ENCODE measurements at places on chromosomes 2 and 18. TPM values are rescaled to one million over a fixed set of nuclear protein-coding genes. Genes with fewer than 3 reads are reported as not detected.

Gene UGT1A4
- total RNA-seq: not detected

Gene ZSWIM2
- total RNA-seq: not detected

GRCh38 chr2:118094503-118094902 lies 6.2 kb downstream of the INSIG2 start:
- peaks cover 3% of the 10 kb centered on the region for H3K36me3 ChIP-seq
- H3K27ac ChIP-seq: no peak overlapping the region
- DNase-seq: no peak
- H3K4me1 ChIP-seq: no peaks in the 10 kb centered on the region
- H3K27me3 ChIP-seq: no peaks in the 10 kb centered on the region

DNA sequence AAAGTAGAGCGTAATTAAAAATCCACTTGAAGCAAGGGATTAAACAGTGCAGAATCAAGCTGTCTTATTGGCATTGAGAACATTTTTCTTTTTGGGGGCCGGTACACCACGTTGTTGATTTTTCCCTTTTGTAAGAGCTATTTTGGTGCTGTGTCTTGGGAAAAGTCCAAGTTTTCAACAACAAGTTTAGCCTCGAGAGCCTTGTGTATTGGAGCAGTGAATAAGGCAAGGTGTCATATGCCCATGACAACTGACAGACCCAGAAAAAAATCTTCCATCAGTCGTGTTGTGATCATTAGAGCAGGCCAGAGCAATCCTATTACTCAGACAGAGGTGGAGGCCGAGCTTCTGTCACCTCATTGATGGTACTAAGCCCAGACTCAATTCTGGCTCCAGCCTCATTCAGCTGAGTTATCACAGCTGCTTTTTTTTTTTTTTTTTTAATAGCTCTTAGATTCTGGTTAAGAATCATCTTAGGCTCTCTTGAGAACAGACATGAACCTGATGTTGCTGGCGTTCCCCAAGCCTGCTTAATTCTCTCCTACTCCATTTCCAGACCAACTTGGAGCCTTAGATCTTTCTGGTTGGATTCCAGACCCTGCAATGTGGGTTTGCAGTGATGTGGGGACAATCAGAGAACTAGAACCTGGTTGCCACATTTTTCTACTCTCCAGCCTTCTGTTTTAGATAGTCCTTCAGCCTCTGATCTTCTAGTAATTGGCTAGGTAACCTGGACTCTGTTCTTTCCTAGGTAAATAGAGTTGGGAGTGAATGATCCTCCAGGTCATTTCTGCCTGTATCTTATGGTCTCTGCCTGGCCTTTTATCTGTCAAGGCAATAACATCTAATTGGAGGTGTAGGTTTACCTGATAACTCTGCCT lies 43.1 kb downstream of the MOGAT1 start:
- H3K4me3 ChIP-seq: no peak overlapping the region
- H3K36me3 ChIP-seq: peaks cover 3% of the 10 kb centered on the region
- H3K27ac ChIP-seq: no peak overlapping the region
- no peak for DNase-seq
- H3K27me3 ChIP-seq: no peaks in the 10 kb centered on the region

Gene ANKRD12
- total RNA-seq: 38.9 TPM

Gene FSIP2
- 1.8 TPM for total RNA-seq

GRCh38 chr18:2204736-2205135 lies 366.6 kb downstream of the METTL4 start:
- H3K36me3 ChIP-seq: no peaks in the 10 kb centered on the region
- H3K4me1 ChIP-seq: no peaks in the 10 kb centered on the region
- no peak for DNase-seq
- H3K4me3 ChIP-seq: no peak overlapping the region
- H3K27ac ChIP-seq: no peak overlapping the region
- H3K27me3 ChIP-seq: no peaks in the 10 kb centered on the region

GRCh38 chr2:175005733-175006264 lies 618 bp upstream of the CHN1 start:
- H3K27me3 ChIP-seq: no peaks in the 10 kb centered on the region
- peak overlapping the region; percentile 92 for H3K4me3 ChIP-seq
- DNase-seq: no peak
- peaks cover 1% of the 10 kb centered on the region for H3K36me3 ChIP-seq

DNA sequence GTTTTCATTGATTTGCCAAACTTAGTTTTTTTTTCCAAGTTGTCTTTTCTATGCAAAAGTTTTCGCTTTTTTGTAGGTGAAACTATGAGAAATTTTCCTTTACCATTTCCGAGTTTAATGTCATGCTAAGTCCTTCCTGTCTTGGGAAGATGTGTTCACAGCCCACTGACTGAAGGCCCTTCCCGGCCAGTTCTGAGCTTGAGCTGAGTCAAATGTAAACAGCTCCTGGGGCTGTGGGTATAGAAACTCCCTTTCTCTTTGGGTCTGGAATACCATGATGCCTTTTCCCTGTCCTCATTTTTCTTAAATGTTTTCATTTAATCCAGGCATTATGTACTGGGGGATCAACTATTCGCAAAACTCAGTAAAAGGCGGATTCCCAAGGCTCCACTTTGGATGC lies 69.8 kb upstream of the IL1R1 start:
- no peak overlapping the region for H3K4me3 ChIP-seq
- H3K36me3 ChIP-seq: peaks cover 6% of the 10 kb centered on the region
- no peaks in the 10 kb centered on the region for H3K27me3 ChIP-seq

DNA sequence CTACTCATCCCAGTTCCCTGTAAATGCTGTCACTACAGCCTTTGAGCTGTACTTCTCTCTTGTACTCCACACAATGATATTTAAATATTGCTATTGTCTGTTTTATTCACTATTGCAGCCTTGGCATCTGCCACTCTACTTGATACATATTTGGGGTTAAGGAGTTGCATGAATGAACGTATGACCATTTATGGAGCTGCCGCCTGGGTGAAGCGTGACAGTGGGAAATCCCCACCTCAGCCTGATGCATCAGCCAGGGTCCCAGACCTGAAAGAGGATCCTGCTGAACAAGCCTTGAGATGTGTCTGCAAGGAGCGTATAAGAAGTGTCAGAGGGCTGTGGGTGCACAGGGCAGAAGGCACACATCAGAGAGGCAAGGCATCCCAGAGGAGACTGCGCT lies 39.1 kb downstream of the MRPL35 start:
- H3K27ac ChIP-seq: no peak overlapping the region
- no peaks in the 10 kb centered on the region for H3K36me3 ChIP-seq
- DNase-seq: no peak

Gene PCARE
- not detected for total RNA-seq

- no peak overlapping the region for H3K4me3 ChIP-seq
- peaks cover 16% of the 10 kb centered on the region for H3K36me3 ChIP-seq
- H3K27ac ChIP-seq: no peak overlapping the region
- no peaks in the 10 kb centered on the region for H3K27me3 ChIP-seq
- DNase-seq: no peak
- peaks cover 20% of the 10 kb centered on the region for H3K4me1 ChIP-seq
Observed at GRCh38 chr2:150480241-150480640, 7.2 kb downstream of the RND3 start.

GRCh38 chr2:238897911-238898311 lies 50.0 kb downstream of the TWIST2 start:
- H3K4me1 ChIP-seq: no peaks in the 10 kb centered on the region
- H3K27me3 ChIP-seq: no peaks in the 10 kb centered on the region
- no peak for DNase-seq
- no peak overlapping the region for H3K4me3 ChIP-seq
- H3K36me3 ChIP-seq: no peaks in the 10 kb centered on the region
- no peak overlapping the region for H3K27ac ChIP-seq

- no peak overlapping the region for H3K27ac ChIP-seq
- no peaks in the 10 kb centered on the region for H3K4me1 ChIP-seq
- no peaks in the 10 kb centered on the region for H3K27me3 ChIP-seq
- H3K36me3 ChIP-seq: no peaks in the 10 kb centered on the region
Observed at GRCh38 chr18:43279015-43279744, 1.9 kb upstream of the SYT4 start.

DNA sequence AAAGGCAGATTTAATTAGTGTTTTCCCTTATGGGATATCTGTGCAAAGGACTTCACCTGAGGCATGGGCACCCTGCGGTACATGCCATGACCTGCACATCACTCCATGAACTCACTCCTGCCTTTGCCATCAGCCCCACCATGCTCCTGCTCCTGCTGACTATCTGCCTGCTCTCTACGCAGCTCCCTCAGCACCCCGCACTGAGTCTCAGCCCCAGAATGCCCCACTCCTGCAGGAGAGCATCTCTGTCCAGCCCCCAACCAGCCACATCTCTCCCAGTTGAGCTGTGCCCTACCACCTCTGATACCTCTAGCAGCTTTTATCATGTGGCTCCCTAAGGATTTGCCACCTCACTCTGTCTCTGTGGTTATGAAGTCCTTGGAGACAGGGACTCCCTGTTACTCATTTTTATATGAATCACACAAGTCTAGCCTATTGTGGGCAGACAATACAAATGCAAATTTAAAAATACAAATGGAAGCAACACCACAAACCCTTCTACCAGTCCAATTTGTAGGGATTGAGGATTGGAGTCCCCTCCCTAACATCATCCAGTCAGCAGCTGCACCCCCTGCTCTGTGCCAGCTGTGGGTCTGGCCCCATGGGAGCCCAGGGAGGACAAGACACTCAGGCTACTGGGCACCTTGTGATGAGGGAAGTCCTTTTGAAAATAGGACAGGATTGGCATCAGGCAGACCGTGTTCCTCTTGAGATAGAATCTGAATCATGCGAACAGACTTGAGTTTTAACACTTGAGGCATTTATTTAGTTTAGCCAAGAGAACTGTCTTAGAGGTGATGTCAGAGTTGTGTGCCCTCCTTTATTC lies 689.6 kb upstream of the HS6ST1 start:
- no peaks in the 10 kb centered on the region for H3K27me3 ChIP-seq
- H3K36me3 ChIP-seq: no peaks in the 10 kb centered on the region
- DNase-seq: no peak
- H3K4me3 ChIP-seq: no peak overlapping the region
- no peaks in the 10 kb centered on the region for H3K4me1 ChIP-seq

GRCh38 chr2:109396202-109397180 lies 217.3 kb downstream of the SEPTIN10 start:
- DNase-seq: peak; percentile 46
- no peak overlapping the region for H3K27ac ChIP-seq
- H3K36me3 ChIP-seq: no peaks in the 10 kb centered on the region
- no peaks in the 10 kb centered on the region for H3K4me1 ChIP-seq
- H3K4me3 ChIP-seq: no peak overlapping the region

Gene ARHGAP15
- total RNA-seq: not detected

DNA sequence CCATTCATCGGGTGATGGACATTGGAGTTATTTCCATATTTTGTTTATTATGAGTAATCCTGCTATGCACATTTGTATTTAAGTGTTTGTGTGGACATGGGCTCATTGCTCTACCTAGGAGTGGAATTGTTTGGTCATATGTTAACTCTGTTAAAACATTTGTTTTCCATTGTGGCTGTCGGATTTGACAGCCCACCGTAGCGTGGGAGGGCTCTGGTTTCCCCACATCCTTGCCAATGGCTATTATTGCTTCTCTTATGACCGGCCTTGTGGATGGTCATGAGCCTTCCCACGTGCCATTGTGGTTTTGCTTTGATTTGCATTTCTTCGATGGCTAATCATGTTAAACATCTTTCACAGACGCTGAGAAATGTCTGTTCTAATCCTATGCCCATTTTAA lies 92.0 kb downstream of the ZNF236 start:
- no peaks in the 10 kb centered on the region for H3K27me3 ChIP-seq
- no peak overlapping the region for H3K4me3 ChIP-seq
- no peak for DNase-seq
- no peaks in the 10 kb centered on the region for H3K4me1 ChIP-seq
- H3K36me3 ChIP-seq: peaks cover 31% of the 10 kb centered on the region

- no peaks in the 10 kb centered on the region for H3K36me3 ChIP-seq
- no peaks in the 10 kb centered on the region for H3K27me3 ChIP-seq
- no peak for DNase-seq
- no peak overlapping the region for H3K4me3 ChIP-seq
Observed at GRCh38 chr2:112821142-112821541, 15.4 kb downstream of the IL1B start.

Gene DDX1
- 120 TPM for total RNA-seq

Gene L3MBTL4
- total RNA-seq: 2.0 TPM

- H3K36me3 ChIP-seq: peaks cover 27% of the 10 kb centered on the region
- H3K27me3 ChIP-seq: peaks cover 3% of the 10 kb centered on the region
- H3K27ac ChIP-seq: peak overlapping the region; percentile 96
- peak overlapping the region; percentile 45 for H3K4me3 ChIP-seq
- DNase-seq: peak; percentile 82
Observed at GRCh38 chr2:146540271-146540932, 1304.4 kb upstream of the ACVR2A start.

GRCh38 chr2:239386872-239387445 lies 13.9 kb downstream of the HDAC4 start:
- no peaks in the 10 kb centered on the region for H3K4me1 ChIP-seq
- H3K27ac ChIP-seq: no peak overlapping the region
- no peak for DNase-seq
- H3K36me3 ChIP-seq: peaks cover 14% of the 10 kb centered on the region

Gene CARF
- total RNA-seq: 3.5 TPM

GRCh38 chr2:120437604-120438000 lies 91.7 kb downstream of the INHBB start:
- H3K4me1 ChIP-seq: peaks cover 4% of the 10 kb centered on the region
- H3K27ac ChIP-seq: no peak overlapping the region
- H3K27me3 ChIP-seq: peaks cover 11% of the 10 kb centered on the region
- DNase-seq: peak; percentile 24
